ENCODE measurements at places on chromosomes 1 and 21. TPM values are rescaled to one million over a fixed set of nuclear protein-coding genes. Genes with fewer than 3 reads are reported as not detected.

FHL3 gene
- 18.2 TPM for total RNA-seq

- peak; percentile 22 for DNase-seq
Measured at GRCh38 chr1:237814319-237814924, 76.3 kb downstream of the ZP4 start.

- DNase-seq, result no peak
Measured at GRCh38 chr1:180230416-180230790, 339 bp downstream of the LHX4 start.

DNA sequence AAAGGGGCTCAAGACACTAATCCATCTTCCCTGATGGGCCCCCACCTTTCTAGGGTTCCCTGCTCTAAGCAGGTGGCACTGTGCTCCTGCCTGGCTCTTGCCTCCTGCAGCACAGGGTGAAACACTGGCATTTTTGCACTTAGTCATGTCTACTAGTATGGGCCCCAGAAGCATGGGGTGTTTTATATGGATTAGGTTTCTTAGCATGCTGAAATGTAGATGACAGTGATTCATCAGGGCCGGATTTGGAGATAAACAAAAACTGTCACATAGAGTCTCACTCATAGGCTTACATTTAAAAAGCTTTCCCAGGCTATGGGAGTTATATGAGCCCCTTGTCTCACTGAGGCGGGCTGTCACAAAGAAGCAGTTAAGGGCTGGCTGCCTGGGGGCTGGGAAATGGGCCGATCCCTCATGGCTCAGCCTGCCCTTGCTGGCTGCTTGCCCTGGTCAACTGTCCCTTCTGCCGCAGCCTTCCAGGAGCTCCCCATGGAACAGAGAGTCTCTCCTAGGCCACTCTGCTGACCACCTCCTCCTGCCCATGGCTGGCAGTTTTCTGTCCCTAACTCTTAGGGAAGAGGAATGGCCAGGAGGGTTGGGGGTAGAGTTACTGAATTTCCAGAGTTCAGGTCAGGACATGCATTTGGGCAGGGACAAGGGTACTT, 6.5 kb downstream of the GALNT2 start:
- DNase-seq, result peak; percentile 96

- peak; percentile 62 for DNase-seq
Measured at GRCh38 chr1:15005116-15005515, 148.4 kb upstream of the TMEM51 start.
